ENCODE measurements at places on chromosomes 2 and 18.

DNA sequence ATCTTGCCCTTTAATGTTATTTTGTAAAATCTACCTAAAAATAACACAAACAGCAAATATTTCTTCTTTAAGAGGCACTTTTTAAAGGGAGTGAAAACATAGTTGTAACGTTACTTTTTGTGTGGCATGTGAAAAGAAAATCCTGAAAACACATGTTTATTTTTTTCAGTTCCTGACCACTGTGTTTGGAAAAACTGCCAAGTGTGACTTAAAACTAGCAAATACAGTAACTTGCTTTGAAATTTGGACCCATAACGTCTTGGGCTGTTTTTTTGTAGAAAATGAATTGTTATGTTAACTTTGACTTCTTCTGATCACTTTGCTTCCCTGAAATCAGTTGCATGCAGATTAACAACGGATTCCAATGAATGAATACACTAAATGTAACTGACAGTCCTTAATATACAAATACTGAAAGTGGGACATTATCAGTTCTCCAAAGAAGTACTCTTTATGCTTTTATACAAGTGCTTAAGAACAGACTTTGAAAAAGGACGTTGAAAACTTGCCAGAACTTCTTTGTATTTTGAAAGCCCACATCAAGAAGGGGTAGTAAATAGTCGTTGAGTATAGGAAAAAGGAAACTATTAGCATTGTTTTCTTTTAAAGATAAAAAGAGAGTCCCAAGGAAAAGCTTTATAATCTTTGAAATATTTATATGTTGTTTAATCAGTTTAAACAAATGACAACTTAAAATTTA is 96.1 kb upstream of the ZEB2 start:
- no peak for DNase-seq

- no peak for DNase-seq
Measured at GRCh38 chr2:149170156-149170555, 131.7 kb downstream of the LYPD6B start.

- DNase-seq: no peak
Measured at GRCh38 chr2:134155134-134155533, 98.7 kb upstream of the MGAT5 start.

DNA sequence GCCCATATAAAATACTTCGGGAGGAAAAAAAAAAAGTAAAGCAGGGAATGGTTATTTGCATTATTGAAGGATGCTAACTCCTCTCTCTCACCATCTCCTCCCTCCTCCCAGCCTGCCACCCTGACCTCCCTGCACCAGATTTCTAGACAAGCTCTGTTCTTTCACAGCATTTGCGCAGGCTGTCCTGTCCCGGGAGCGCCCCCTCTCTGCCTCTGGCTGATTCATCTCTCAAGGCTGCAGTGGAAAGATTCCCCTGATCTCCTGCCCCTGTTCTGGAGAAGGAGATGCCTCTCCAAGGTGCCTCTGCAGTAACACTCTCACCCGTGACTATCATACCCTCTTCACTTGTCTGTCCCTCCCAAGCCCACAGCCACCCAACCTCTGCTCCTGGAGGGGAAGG is 38.5 kb downstream of the COL4A4 start:
- DNase-seq: no peak

GRCh38 chr2:216110620-216111019 is 1.5 kb downstream of the XRCC5 start:
- no peak for DNase-seq

GRCh38 chr2:184735611-184736010 is 137.3 kb downstream of the ZNF804A start:
- DNase-seq: no peak

DNA sequence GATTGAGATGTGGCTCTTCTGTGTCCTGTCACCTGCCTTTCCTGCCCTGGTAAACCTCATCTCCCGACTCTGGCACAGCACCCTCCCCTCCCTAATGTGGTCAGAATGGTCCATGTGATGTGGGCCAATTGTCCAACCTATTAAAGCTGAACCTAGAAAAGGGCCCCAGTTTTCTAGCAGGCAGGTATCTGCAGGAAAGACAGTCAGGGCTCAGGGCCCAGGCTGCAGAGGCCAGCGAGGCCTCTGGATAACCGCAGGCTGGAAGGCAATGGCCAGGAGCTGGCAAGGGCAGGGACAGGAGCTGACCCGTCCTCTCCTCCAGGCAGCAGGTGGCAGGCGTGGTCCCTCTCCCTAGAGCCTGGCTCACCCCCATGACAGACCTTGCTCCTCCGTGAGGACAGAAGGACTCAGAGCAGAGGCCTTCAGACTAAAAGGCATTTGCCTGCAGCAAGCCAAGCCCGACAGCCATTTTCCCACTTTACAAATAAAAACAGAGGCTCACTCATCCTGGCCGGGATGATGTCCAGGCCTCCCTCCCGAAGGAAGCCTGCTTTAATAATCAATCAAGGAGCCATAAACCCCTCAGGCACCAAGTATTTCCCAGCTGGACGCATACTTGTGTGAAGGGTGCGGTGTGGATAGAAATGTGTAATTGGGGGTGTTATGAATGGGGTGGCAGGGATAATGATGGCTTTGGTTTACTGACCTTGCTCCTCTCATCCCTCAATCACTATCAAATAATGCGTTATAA is 107.1 kb downstream of the TWIST2 start:
- DNase-seq: no peak

DNA sequence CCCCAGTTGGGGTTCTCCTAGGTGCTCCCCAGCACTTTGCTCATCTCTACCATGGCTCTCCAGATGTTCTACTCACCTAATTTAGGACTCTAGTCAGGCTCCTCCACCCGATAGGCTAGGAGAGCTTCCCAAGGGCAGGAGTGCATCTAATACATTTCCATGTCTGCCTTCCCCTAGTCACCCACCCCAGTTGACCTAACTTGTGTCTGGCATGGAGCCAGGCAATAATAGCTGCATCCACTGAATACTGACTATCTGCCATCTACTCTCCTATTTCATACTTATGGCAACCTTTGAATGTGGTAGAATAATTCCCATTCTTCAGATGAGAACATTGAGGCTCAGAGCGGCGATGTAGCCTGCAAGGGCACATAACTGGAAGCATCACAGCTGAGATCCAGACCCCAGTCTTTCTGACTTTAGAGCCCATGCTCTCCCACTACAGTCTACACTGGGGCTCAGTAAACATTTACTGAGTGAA is 71.8 kb upstream of the YWHAQ start:
- no peak for DNase-seq

DNA sequence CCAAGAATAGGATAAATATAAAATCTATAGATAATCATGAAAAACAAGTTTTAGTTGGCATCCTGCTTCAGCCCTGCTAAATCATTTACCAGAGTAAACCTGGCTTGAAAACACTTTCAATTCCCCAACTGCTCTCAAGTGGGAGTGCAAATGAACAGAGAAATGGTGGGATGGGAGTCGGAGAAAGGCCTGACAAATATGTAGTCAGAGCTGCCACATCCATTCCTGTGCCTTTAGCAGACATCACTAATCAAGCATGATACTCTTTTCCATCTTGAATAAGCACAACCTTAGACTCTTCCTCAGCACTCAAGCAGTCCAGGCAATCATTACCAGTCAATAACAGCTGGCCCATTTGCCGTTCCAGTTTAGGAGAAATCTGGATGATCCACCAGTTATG is 101.3 kb downstream of the ANKRD44 start:
- DNase-seq: peak; percentile 37

GRCh38 chr18:29378651-29379136 is 1201.8 kb upstream of the CDH2 start:
- DNase-seq: no peak

DNA sequence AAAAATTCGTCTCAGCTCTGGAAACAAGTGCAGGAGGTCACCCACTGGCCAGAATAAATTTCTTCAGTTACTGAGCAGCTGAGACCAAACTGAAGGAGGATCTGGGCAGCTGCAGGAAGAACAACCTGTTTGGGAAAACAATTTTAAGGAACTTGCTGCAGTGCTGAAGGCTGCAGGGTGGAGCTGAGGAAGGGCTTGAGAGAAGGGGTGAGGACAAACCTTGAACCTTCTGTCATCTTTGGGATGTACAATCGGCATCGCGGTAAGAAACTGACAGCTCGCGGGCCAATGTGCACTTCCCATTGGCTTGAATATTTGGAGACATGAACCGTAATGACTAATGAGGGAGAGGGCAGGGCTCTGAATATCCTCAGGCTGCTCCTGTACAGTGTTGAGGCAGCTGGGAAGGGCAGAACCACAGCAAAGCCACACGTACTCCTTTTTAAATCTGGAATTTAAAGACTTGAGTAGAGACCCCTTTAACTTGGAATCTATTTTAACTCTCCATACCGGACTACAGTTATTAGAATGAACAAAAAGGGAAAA is 90.3 kb downstream of the TACR1 start:
- no peak for DNase-seq

DNA sequence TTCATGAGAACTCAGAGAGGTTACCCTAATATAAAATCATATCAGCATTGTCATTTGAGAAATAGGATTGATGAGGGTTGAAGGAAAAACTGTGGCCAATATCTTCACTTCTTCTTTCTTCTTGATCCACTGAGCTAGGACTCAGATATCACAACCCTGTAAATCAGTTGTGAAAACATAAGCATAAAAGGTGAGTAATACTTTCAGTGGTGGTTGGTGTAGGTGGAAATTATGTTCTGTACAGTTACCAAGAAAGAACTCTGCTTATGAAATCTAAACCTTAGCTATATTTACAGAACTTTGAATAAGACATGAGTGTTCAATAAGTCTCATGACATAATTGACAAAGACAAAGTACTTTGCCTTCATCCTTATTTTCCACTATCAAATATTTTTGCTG is 56.3 kb downstream of the PAX3 start:
- no peak for DNase-seq

GRCh38 chr18:58635891-58636290 is 7.0 kb upstream of the ALPK2 start:
- DNase-seq: peak; percentile 64

- DNase-seq: peak; percentile 54
Measured at GRCh38 chr18:26190506-26190905, 35.7 kb upstream of the TAF4B start.

GRCh38 chr2:95530734-95531133 is 46.2 kb upstream of the TRIM43B start:
- peak; percentile 86 for DNase-seq

DNA sequence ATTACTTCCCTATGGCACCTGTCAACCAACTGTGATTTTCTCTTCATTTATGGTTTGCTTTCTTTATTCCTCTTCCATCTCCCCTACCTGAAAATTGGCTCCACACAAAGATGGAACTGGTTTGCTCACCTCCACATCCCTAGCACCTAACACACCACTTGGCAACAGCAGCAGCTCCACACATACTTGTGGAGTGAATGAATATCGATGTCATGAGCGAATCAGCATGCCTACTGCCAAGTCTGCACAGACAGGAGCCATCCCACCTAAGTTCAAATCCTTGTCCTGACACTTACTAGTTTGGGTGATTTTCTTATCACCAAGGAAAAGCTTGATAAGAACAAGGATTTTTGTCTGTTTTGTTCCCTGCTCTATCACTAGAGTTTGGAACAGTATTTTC is 191.4 kb upstream of the TMEM200C start:
- DNase-seq: no peak

All from activated CD4-positive, alpha-beta T cell treated with anti-CD3 and anti-CD28 coated beads, Interleukin-10, Interleukin-2, amounts not matched to agents 100 ng/mL and 50 ng/mL, durations not matched to agents 16 hours and 8 hours (primary cell).